ENCODE measurements at places on chromosomes 3 and 15. TPM values are rescaled to one million over a fixed set of nuclear protein-coding genes. Genes with fewer than 3 reads are reported as not detected.

- DNase-seq = no peak
Observed at GRCh38 chr15:29542994-29543393, 273.4 kb upstream of the NSMCE3 start.

DNA sequence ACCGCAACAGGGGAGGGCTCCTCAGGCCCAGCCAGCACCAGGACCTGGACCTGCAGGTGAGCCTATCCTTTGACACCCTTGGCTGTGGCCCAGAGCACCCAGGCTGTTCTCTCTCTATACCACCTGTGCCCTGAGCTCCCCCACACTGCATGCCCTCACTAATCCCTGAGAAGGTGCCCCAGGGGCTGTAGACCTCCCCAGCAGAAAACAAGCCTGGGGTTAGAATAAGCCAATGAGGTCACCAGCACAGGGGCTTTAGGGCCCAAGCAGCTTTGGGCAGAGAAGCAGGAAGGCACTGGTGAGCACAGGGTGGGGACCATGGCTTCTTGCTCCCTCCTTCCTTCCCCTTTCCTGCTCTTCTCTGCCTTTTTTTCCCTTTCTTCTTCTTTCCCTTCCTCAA is 10.3 kb upstream of the APEH start:
- no peak for DNase-seq

DNA sequence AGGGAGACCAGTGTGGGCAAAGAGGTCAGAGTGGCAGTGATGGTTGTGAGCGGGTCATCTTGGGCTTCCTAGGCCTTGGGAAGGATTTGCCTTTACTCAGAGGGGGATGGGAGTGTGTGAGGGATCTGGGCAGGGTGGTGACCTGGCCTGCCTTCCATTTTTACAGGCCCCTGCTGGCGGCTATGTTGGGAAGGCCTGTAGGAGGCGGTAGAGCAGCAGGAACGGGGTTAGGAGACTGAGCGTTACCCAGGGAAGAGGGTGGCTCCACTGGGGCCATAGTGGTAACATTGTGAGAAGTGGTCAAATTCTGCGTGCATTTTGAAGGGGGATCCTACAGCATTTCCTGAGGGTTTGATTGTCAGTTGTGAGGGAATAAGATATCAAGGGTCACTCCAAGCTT is 307.3 kb upstream of the CTDSPL start:
- peak; percentile 21 for DNase-seq

XCR1 gene
- total RNA-seq = not detected

- peak; percentile 48 for DNase-seq
Observed at GRCh38 chr15:82663186-82663600, 16.0 kb upstream of the CPEB1 start.

All from PC-3 (cell line).